Motor neuron (in vitro differentiated cells): ENCODE measurements at places on chromosomes 12 and 14. TPM values are rescaled to one million over a fixed set of nuclear protein-coding genes. Genes with fewer than 3 reads are reported as not detected.

GRCh38 chr12:13534645-13535398, 338.3 kb downstream of the EMP1 start:
- peak; percentile 87 for ATAC-seq

DNA sequence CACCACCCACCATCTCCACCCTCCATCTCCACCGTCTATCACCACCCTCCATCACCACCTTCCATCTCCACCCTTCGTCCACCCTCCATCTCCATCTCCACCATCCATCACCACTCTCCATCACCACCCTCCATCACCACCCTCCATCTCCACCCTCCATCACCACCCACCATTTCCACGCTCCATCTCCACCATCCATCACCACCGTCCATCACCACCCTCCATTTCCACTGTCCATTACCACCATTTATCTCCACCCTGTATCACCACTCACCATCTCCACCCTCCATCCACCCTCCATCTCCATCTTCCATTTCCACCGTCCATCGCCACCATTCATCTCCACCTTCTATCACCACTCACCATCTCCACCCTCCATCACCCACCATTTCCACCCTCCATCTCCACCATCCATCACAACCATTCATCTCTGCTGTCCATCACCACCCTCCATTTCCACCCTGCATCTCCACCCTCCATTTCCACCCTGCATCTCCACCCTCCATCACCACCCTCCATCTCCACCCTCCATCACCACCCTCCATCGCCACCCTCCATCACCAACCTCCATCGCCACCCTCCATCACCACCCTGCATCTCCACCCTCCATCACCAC, 6.1 kb upstream of the CEP170B start:
- ATAC-seq: no peak

DNA sequence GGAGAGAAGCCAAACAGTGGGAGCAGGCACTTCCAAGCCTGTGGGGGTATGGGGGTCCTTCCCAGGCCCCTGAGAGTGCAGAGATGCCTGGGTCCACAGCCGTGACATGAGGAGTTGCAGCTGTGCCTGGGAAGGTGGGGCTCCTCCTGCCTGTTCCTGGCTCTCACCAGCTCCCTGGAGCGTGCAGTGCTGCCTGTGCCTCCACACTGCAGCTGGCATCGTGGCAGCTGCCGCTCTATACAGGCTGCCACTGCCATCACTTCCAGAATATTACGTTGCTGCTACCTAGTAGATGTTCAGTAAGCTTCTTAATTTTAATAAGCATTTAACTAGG, 223.7 kb downstream of the KCNC2 start:
- ATAC-seq: no peak

- no peak for ATAC-seq
Measured at GRCh38 chr12:132066345-132066685, 77.8 kb downstream of the DDX51 start.

GRCh38 chr12:78963439-78964227, 99.1 kb downstream of the SYT1 start:
- no peak for ATAC-seq

DNA sequence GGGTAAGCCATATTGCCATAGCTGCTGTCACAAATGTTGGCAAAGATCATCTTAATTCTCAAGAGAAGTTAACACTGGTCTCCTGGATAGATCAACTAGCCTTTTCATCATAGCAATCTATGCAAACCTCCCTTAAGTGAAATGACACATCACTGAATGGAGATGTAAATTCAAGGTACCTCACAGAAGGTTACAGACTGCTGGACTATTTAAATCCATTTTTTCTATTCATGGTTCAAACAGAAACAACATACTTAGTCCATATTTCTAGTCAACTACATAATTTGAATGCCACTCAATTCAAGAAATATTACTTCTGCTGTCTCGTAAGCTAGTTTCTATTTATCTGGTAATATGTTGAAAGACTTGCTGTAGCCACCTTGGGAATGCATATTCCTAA, 748.3 kb downstream of the C12orf50 start:
- no peak for ATAC-seq

DNA sequence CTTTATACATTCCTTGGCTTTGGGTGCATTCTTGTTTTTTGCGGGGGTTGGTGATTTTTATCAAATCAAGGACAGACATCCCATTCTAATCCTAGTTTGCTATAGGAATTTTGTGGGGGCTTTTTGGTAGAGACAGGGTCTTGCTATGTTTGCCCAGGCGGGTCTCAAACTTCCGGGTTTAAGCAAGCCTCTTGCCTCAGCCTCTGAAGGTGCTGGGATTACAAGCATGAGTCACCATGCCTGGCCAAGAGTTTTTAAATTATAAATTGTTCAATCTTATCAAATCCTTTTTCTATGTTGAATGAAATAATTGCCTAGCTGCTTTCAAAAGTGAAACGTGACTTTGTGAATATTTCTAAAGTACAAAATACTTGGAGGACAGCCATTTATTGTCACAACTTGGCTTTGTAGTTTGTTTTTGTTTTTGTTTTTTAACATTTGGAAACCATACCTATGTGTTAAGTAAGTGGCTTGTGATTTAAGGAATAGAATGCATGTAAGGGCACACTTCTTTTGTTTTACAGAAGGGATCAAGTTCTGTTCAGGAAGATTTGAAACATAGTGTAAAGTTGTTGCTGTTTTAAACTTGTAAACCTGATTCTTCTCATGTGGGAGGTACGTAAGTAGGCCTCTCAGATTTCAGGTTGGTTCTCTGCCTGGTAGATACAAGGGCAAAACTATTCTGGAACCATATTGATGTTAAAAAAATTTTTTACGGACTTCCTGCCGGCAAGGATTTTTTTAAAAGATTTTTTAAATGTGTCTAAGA, 13.4 kb downstream of the MARK3 start:
- ATAC-seq: no peak

GRCh38 chr12:118650586-118650960, 274.2 kb downstream of the SUDS3 start:
- no peak for ATAC-seq

- ATAC-seq: no peak
Measured at GRCh38 chr12:133026996-133027395, 10.3 kb upstream of the ZNF84 start.

GRCh38 chr14:68678471-68678870, 114.4 kb downstream of the ZFP36L1 start:
- ATAC-seq: no peak

The CACNA2D4 gene
- total RNA-seq: 1.2 and 1.8 TPM in 2 replicates

The CLSTN3 gene
- total RNA-seq: 52.4 and 58.7 TPM in 2 replicates

The IL31 gene
- total RNA-seq: not detected in 2 replicates

The CHFR gene
- 25.5 and 25.9 TPM in 2 replicates for total RNA-seq

The CCDC38 gene
- total RNA-seq: 0.37 and 0.98 TPM in 2 replicates

The SPIC gene
- not detected in 2 replicates for total RNA-seq

The OR6C2 gene
- total RNA-seq: 0.41 TPM in 1 of 2 replicates, not detected in the other
